Activated CD4-positive, alpha-beta T cell treated with anti-CD3 and anti-CD28 coated beads for 24 hours (primary cell): ENCODE measurements at places on chromosomes 6 and 20.
A peak's percentile ranks its signal among the peaks of the same experiment; 100 is the strongest.

DNA sequence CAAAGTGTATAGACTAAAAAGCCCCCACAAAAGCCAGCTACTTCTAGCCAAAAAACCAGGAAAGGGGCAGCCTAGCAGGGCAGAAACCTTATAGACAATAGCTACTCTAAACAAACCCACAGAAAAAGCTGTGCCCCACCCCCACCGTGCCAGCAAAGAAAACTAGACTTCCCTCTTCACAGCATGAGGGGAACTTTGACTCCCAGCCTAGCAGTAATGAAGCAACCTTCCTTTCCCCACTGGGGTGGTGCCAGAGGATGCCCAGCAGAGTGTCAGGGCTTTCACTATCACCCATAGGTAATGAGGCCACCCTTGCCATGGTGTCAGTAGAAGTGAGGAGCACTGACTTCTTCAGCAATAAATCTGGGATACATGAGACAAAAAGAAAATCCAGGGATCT lies 99.0 kb upstream of the LGSN start:
- no peak for DNase-seq

DNA sequence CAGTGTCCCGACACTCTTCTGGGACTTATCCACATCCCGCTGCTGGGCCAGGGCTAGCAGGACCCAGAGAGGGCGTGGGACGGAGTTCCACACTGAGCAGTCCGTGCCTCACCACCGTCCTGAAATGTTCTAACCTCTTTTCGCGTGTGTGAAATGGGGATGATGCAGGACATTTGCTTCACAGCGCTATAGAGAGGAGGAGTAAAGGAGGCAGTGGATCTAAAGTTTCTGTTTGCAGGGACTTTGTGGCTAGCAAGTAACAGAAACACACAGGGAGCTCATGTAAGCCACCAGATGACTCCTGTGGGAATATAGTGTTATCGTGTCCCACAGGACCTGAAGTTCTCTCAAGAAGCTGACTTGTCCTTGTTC lies 634 bp downstream of the ITPA start:
- DNase-seq, result no peak

- no peak for DNase-seq
Observed at GRCh38 chr6:113402544-113402943, 454.6 kb upstream of the MARCKS start.

DNA sequence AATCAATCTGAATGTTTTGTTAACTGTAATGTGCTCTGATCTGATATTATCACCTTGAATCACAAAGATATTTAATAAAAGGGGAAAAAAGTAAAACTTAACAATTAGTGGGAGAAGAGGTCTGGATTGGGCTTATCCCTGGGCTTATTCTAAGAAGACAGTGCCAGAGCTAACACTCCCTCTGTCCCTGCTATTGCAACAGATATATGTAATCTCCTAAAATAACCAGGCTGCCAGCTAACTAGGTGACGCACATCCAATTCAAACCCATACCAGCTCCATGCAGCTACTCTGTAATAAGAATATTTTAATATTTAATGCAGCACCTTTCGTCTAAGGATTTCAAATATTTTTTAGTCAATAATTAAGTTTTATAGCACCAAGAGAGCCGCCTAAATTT lies 330.1 kb upstream of the MARCKS start:
- DNase-seq, result no peak

GRCh38 chr6:52161689-52162438 lies 24.3 kb upstream of the IL17A start:
- DNase-seq, result no peak

DNA sequence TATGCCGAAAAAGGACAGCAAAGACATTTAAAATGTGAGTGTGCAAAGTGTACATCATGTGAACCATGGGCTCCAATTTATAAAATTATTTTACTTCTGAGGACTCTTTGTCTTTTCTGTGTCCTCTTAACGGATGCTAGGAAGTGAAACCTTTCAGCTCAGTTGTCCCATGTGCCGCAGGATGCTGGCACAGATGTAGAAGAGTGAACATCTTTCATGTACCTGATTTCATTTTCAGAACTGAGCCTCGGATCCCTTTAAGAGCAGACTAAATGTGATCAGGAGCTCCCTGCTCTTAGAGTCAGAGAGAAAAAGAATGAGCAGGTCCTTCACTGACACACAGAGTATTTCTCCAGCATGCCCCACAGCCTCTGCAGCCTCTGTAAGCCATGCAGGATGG lies 27.6 kb upstream of the FUCA2 start:
- DNase-seq, result no peak

GRCh38 chr6:42618686-42619085 lies 54.9 kb downstream of the UBR2 start:
- no peak for DNase-seq

- DNase-seq, result no peak
Observed at GRCh38 chr6:89596056-89596455, 42.5 kb downstream of the LYRM2 start.

DNA sequence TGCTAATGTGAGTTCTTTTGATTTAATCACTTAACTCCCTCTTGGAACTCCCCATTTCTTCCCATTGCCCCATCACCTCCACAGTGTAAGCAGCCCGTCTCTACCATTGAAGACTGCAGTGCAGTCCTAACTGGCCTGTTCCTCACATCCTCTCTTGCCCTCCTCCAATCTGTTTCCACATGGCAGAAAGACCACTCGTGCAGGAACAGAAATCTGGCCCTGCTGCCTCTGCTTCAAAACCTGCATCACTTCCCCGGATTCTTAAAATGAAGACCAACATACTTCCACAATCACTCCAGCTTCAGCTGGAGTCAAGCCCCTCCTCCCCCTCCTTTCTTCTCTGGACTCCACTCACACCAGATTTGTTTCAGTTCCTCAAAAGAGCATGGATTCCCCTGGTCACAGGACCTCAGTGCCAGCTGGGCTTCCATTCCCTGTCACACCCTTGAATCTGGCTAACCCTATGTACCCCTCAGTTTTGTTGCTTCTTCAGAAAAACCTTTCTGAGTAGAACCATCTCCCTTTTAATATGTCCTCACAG lies 802.3 kb downstream of the MAFB start:
- no peak for DNase-seq

- peak; percentile 82 for DNase-seq
Observed at GRCh38 chr6:33585403-33586107, 5.5 kb upstream of the BAK1 start.

- no peak for DNase-seq
Observed at GRCh38 chr20:39378776-39379175, 416.6 kb downstream of the DHX35 start.

- DNase-seq, result no peak
Observed at GRCh38 chr6:87916446-87916845, 131.2 kb upstream of the SPACA1 start.

DNA sequence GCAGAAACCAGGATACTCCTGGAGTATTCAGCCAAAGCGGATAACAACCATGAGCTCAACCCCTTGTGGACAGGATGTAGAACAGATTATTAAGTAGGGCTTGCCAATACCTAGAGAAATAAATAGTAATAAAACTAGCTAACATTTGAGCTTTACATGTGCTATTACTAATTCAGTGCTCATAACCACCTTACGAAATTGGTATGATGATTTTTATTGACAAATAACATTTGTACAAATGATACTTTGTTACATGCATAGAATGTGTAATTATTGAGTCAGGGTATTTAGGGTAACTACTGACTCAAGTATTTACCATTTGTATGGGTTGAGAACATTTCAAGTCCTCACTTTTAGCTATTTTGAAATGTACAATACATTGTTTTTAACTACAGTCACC lies 287.9 kb downstream of the CDC5L start:
- DNase-seq, result no peak

DNA sequence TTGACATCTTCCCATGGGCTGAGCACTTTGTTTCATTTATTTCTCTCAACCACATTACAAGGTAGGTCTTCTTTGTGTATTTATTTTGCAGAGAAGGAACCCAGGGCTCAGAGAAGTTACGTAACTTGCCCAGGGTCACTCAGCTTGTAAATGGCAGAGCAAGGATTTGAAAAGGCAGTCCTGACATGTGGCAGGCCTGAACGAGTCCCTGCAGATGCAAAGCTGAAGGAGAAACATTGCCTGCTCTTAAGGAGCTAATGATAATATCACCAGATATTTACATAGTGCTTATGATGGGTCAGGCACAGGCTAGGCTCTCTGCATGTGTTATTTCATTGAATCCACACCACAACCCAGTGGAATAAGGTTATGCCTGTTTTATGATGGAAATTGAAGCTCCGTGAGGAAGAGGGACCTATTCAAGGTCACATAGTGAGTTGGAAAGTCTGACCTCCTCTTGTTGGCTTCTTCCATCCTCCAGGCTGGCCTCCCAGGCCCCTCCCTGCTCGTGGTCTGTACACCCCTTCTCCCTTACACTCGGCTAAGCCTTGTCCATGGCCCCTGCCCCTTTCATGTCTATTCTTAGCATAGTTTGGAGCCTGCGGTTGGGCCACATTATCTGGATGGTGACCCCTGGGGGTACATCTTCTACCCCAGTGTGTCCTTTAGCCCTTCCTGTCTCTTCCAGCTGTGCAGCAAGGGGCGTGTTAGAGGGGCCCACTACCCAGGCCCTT lies 12.5 kb downstream of the MYH7B start:
- DNase-seq, result no peak

GRCh38 chr6:31972709-31973350 lies 892 bp upstream of the DXO start:
- DNase-seq, result no peak

GRCh38 chr6:88561034-88561953 lies 395.1 kb upstream of the CNR1 start:
- DNase-seq, result no peak

DNA sequence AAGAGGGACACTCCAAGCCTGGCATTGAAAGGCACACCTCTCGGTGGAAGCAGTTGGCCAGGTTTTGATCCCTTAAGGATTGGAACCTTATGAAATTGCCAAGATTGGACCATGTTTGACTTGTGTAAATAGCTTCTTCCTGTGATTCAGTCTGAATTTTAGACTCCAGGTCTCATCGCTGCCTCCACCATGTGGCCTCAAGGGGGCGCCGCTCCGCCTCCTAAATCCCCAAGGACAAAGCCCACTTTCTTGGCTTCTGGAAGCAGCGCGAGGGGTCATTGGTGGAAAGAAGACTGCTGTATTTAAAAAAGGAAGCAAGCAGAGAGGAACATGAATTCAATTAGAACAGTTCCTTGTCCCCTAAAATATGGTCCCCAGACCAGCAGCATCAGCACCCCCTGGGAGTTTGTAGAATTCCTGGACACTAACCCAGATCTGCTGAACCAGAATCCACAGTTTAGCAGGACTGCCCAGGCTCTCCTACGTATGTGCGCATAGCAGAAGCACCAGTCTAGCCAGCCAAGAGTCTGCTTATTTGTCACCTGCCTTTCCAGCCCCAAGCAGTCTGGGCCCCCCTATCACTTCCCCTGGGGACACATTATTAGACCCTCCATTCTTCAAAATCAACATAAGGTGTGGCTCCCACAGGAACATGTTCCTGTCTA lies 108.5 kb downstream of the LY86 start:
- no peak for DNase-seq

DNA sequence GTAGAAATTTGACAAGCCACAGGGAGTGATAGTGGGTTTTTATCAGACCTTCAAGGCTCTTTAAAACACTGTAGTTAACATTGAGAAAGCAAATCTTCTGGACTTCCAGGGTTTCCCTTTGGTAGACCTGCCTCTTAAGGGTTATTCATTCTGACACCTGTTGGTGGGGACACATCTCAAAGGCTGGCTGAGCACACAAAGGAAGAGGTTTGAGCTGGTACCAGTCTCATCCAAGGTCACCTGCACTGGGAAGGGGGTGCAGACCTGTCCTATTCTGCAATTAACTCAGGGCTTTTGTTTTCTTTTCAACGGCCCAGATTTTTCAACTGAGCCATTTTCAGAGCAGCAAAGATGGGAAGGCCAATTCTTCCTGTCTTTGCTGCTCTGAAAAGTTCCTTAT lies 45.6 kb downstream of the EDN1 start:
- DNase-seq, result no peak

DNA sequence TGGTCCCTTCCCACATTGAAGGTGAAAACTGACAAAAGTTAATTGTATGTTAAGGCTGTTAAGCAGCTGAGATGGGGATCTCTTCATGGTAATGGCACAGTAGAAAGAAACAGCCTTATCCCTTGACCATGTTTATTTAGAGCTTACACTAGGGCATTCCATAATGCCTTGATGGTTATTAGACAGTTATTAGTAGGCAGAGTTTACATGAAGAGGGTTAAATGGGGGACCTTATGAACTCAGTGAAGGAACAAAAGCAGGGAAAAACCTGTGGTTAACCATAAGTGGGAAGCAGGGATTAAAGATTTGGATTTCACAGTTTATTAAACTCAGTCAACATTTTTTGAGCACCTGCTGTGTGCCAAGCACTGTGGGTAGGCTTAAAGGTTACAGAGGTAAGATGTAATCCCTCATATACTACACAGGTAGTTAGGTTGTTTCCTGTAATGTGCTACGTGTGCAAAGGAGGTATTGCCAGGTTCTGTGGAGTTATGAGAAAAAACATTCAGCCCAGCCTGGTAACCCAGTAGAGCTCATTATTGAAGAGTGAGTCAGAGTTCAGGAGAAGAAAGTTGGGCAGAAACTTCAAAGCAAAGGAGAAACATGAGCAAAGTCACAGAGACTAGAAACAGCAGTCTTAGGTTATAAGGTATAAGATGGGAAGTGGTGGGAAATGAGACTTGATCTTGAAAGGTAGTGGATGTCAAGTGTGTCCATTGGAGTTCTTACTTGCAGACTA lies 32.3 kb upstream of the GNRH2 start:
- DNase-seq, result no peak

DNA sequence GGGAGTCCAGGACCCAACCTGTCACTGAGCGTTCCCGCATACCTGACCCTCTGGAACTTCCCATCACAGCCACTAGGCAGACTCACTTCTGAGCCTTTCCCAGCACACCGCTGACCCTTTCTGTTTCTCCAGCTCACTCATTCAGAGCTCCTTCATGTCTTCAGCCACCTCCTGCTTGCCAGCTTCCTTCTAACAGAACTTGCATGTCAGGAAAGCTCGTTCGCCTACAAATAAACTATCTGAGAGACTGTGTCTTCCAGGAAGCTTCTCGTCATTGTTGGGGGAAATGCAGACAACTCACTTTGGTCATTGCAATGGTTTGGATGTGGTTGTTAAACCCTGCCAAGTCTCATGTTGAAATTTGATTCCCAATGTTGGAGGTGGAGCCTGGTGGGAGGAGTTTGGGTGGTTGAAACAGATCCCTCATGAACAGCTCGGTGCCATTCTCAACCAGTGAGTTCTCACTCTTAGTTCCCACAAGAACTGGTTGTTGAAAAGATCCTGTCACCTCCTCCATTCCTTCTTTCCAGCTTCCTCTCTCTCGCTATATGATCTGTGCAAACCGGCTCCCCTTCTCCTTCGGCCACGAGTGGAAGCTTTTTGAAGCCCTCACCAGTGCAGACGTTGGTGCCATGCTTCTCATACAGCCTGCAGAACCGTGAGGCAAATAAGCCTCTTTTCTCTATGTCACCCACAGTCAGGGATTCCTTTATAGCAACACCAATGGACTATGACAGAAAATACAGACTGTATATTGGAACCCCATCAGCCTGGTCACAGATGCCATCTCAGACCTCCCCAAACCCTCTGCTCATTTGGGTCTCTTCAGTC lies 1.4 kb upstream of the MUC21 start:
- no peak for DNase-seq

- no peak for DNase-seq
Observed at GRCh38 chr20:25408890-25409289, 1.4 kb downstream of the GINS1 start.
